ENCODE measurements at places on chromosomes 1 and 21.

DNA sequence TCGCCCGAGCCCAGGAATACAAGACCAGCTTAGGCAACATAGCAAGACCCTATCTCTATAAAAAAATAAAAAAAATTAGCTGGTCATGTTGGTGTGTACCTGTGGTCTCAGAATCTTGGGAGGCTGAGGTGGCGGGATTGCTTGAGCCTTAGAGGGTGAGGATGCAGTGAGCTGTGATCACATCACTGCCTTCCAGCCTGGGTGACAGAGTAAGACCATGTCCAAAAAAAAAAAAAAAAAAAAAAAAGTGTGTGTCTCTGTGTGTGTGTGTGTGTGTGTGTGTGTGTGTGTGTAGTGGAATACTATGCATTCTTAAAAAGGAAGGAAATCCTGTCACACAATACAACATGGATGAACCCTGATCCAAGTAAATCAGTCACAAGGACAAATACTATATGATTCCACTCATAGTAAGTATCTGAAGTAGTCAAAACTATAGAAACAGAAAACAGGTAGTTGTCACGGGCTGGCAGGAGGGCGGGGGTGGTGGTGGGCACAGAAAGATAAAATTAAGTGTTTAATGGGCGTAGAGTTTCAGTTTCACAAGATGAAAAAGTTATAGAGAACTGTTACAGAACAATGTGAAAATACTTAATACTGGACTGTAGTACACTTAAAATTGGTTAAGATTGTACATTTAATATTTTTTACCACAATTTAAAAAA is 47.8 kb downstream of the SELENOF start:
- DNase-seq = no peak

- no peak for DNase-seq
Observed at GRCh38 chr1:48710915-48711314, 65.8 kb downstream of the BEND5 start.

DNA sequence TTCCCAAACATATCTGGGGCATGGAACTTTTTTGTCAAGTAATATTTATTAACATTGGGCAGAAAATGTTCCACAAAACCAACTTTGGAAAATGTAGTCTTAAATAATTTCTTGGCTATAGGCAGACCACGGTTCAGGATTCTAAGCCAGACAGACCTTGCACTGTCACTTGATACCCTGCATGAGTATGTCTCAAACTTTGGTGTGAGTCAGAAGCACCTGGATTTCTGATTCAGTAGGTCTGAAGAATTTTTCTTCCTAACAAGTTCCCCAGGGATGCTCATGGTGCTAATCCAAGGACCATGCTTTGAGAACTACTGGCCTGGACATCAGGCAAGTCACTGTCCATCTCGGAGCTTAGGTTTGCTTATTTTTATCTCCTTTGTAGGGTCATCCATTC is 562.0 kb downstream of the PLPP3 start:
- DNase-seq = no peak

GRCh38 chr1:147337040-147337630 is 94.7 kb downstream of the CHD1L start:
- DNase-seq = no peak

- DNase-seq = no peak
Observed at GRCh38 chr1:2555634-2556276, 416 bp upstream of the TNFRSF14 start.

DNA sequence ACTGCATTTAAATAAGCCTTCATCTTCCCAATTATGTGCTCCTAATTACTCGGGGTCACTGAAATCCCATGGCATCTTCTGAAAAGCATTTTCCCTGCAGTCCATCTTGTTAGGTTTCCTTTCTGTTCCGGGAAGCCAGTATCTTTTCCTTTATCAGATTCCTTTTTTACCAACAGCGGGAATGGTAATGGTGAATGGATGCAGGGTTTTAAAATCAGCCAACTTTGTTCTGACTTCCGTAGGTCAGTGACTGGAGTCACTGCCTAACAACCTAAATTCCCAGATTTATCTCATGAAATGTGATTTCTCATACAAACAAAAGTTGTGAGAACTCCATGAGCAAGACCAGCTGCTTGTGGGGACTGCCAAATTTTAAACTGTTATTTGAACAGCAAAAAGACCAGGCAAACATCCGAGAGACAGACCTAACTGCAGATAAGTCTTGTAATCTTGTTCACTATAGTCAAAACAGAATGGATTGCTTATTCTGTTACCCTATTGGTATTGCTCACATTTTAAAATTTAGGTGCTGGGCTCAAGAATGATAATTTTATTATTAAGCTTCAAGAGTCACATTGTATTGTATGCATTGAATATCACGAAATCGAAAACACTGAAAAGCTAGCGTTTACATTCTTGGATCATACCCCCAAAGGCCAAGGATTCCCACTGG is 1.2 kb upstream of the RWDD3 start:
- DNase-seq = peak; percentile 31

DNA sequence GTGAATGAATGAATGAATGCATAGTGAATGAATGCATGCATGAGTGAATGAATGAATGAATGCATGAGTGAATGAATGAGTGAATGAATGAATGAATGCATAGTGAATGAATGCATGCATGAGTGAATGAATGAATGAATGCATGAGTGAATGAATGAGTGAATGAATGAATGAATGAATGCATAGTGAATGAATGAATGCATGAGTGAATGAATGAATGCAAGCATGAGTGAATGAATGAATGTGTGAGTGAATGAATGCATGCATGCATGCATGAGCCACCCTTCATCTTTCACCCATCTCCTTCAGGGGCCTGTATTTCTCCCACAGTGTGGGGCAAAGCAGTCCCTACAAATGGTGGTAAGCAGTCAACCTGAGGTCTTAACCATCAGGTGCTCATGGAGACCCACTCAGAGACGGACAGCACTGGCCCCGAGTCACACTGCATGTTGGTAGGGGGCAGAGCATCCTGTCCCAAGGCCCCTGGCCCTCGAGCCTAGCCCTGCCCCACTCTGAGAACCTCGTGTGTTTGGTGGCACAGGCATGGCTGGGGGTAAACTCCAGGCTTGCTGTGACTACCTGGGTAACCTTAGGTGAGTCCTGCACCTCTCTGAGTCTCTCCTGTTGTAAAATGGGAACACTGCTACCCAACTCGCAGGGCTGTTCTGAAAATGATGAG is 28.0 kb upstream of the PAX7 start:
- DNase-seq = no peak

DNA sequence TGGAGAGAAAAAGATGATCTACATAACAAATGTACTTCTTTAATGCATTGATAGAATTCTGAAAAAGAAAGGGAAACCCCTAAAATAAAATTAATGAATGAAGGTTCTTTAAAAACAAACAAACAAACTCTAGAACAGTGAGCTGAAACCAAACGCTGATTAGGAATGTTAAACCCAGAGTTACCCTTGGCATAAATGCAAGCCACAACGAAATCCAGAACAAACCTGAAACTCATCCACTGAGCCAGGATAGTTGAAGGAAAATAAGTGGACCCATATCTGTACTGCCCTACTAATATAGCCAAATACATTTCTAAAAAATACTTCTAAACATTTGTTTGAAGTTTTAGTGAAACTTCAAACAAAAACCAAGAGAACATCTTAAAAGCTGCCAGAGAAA is 505.3 kb downstream of the TTLL7 start:
- no peak for DNase-seq

DNA sequence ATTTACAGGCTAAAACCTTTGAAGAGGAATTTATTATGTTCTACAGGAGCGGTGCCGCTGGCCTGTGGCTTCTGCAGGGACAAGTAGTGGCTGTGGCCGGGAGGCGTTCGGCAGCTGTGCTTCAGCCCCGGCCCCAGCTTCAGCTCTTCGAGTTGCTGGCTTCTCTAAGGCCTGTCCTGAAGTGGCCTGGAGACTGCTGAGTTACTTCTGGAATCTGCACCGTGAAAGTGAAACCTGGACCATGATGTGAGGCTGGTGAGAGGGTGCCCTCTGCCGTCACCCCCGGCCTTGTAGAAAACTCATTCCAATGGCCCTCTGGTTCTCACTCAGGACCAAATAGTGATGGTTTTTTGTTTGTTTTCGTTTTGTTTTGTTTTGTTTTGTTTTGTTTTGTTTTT is 48.1 kb downstream of the PRKCZ start:
- peak; percentile 29 for DNase-seq

GRCh38 chr21:14767192-14767852 is 221.2 kb upstream of the SAMSN1 start:
- no peak for DNase-seq

DNA sequence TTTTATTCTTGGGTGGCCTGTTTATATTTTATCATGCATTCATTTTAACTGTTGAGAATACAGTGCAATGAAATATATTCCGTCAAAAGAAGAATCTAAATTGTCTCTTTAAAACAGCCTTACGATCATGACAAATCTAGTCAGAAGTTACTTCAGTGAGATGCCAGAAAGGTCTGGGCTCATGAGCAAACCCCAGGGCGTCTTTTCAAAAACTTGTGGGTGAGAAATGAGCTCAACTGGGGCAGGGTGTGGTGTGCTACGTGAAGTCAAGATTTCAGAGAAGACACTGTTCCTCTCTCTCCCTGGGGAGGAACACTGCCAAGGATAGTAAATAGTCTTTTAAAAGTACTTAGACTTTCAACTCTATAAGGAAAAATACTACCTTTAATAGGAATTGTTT is 13.4 kb upstream of the UAP1 start:
- no peak for DNase-seq

GRCh38 chr21:45029948-45030681 is 44.3 kb upstream of the ADARB1 start:
- DNase-seq = peak; percentile 67

DNA sequence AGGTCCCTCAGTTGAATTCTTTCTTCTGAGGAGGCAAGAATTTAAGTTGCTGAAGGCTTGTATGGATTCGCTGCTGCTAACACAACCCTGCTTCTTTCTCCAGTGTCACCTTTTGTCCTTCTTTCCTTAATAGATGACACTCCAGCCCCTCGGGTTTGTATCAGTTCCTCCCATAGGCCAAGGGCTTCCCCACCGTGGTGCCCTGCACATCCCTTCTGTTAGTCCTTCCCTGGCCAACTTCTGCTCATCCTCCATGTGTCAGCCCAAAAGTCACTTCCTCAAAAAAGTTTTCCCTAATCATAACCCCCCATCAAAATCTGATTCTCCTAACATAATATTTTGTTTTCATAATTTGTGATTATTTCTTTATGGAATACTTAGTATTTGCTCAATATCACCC is 190.4 kb downstream of the RHOU start:
- no peak for DNase-seq

DNA sequence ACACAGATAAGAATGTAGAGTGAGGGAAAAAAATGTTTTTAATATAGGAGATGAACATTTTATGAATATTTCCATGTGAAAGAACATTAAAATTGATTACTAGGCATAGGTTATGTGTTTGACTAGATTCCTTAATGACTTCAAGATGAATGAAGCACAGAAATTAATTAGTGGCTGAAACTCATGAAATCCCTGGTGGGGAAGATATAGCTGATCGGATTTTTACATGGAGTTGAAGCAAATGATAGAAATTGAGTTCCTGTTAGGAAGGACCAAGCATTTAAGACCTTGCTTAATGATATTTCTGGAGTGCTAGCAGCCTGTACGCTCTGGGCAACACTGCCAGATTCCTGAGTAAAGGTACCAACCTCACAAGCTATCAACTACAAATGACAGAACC is 68.9 kb upstream of the IVNS1ABP start:
- no peak for DNase-seq

- no peak for DNase-seq
Observed at GRCh38 chr1:185239861-185240260, 77.2 kb downstream of the IVNS1ABP start.

- no peak for DNase-seq
Observed at GRCh38 chr1:241212628-241213027, 144.4 kb downstream of the RGS7 start.

GRCh38 chr1:31064718-31065309 is 703 bp downstream of the PUM1 start:
- peak; percentile 71 for DNase-seq

- DNase-seq = no peak
Observed at GRCh38 chr1:26537951-26538352, 8.4 kb downstream of the RPS6KA1 start.

DNA sequence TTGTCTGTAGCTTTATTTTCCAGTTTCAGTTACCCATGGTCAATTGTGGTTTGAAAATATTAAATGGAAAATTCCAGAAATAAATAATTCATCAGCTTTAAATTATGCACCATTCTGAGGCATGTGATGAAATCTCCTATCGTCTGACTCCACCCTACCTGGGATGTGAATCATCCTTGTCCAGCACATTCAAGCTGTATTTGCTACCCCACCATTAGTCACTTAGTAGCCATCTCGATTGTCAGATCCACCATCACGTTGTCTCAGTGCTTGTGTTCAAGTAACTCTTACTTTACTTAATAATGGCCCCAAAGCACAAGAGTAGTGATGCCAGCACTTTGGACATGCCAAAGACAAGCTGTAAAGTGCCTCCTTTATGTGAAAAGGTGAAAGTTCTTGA is 4.0 kb downstream of the STPG1 start:
- DNase-seq = no peak

- no peak for DNase-seq
Observed at GRCh38 chr1:28365864-28366263, 3.7 kb upstream of the PHACTR4 start.

GRCh38 chr1:185957441-185958363 is 223.5 kb downstream of the HMCN1 start:
- no peak for DNase-seq

GRCh38 chr1:96360036-96360795 is 361.4 kb upstream of the PTBP2 start:
- DNase-seq = no peak

DNA sequence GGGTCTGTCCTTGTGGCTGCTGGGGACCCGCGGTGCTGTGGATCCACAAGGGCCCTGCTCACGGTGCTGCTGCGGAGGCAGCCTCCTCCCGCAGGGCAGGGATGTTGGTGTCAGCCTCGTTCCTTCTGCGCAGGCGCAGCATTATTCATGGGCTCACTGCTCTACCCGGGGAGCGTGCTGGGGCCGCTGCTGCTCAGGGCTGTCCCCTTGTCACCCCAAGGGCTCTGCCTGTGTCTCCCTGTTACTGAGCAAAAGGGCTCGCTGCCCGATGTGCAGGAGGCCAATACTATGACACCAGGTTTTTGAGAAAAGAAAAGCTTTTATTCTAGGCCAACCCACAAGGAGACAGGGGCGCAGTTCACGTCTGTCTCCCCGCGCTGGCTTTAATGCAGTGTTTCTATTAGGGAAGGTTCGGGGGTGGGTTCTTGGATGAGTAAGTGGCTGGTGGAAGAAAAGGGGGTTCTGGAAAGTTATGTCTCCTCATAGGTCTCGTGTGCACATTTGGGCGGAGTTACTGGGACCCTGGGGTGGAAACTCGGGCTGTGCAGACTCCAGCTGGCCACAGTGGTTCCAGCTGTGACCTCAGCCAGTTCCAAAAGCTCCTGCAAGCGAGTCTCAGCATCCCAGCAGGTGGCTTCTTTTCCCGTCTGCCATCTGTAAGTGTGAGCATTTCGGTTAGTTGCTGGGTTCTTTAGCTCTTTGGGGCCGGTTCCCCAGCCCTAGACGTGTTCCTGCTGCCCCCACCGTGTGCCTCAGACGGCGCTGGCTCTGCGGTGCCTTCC is 40.8 kb upstream of the LRRC3 start:
- DNase-seq = no peak

- no peak for DNase-seq
Observed at GRCh38 chr1:63004868-63005267, 220.9 kb downstream of the ATG4C start.
